ENCODE measurements at places on chromosomes 3 and 15.

GRCh38 chr3:160477750-160478149 lies 28.2 kb upstream of the TRIM59 start:
- no peaks in the 10 kb centered on the region for H3K36me3 ChIP-seq
- no peak overlapping the region for H3K4me3 ChIP-seq
- H3K4me1 ChIP-seq: no peaks in the 10 kb centered on the region
- H3K27me3 ChIP-seq: peaks cover 12% of the 10 kb centered on the region

GRCh38 chr3:131744765-131745164 lies 242.0 kb upstream of the MRPL3 start:
- no peaks in the 10 kb centered on the region for H3K27me3 ChIP-seq
- DNase-seq: no peak
- H3K36me3 ChIP-seq: no peaks in the 10 kb centered on the region

DNA sequence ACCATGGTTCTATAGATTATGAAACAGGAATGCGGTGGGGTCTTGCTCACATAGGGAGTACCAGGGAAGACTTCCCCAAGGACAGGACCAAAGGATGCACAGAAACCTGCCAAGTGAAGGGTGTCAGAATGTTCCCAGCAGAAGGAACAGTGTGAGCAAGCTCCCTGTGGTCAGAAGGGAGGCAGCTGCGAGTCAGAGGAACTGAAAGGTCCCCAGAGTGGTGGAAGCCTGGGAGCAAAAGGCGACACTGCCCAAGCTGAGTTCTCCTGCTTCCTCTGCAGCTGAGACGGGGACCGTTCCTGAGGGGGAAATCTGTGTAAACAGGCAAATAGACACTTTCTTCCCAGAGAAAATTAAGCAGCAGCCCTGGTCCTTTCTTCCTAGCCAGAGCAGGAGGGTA lies 14.2 kb upstream of the SLC6A6 start:
- peaks cover 66% of the 10 kb centered on the region for H3K27me3 ChIP-seq
- H3K4me3 ChIP-seq: no peak overlapping the region
- no peaks in the 10 kb centered on the region for H3K4me1 ChIP-seq
- no peaks in the 10 kb centered on the region for H3K36me3 ChIP-seq

DNA sequence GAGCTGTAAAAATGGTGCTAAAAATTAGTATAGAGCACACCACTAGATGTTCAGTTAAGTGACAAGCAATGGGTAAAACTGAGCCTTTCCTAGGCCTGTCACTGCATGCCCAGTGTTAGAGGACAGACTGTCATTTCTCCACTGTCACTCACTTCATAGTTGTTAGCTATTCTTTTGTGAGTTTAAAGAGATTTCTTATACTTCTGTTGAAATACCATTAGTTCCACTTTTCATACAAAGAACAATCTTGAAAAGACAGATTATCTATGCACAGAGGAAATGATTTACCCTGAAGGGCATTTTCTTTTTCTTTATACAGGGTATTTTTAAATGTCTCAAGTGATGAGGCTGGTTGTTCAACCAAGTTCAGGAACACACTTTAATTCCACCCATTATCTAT lies 28.3 kb upstream of the CHMP2B start:
- H3K4me1 ChIP-seq: no peaks in the 10 kb centered on the region
- no peak overlapping the region for H3K4me3 ChIP-seq
- H3K27me3 ChIP-seq: no peaks in the 10 kb centered on the region
- no peaks in the 10 kb centered on the region for H3K36me3 ChIP-seq
- DNase-seq: no peak

DNA sequence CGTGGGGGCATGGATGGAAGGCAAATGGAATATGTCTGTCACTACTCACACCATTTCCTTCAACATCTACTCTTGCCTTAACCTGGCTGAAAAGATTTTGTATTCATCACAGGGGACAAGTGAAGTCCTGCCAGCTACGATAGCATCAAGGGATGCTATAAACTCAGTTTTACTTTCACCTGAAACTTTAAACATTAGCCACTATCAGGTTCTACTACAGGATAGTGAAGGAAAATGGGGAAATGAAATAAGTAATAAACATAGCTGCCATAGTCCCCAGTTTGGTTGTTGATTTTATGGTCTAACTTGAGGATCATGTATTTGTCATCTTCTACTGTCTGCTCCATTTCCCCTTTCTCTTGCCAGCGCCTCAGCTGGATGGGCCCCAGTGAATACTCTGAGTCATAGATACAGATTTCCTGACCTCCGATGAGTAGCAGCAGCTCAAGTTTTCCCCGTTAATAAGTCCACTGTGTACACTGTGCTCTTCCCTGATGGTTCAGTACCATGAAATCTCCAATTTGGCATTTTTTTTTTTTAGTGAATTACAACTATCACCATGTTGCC lies 338.2 kb upstream of the SLCO3A1 start:
- no peak overlapping the region for H3K27ac ChIP-seq
- H3K27me3 ChIP-seq: no peaks in the 10 kb centered on the region
- H3K36me3 ChIP-seq: peaks cover 16% of the 10 kb centered on the region
- H3K4me3 ChIP-seq: no peak overlapping the region
- DNase-seq: no peak

GRCh38 chr3:8981296-8981695 lies 18.0 kb upstream of the RAD18 start:
- H3K4me3 ChIP-seq: no peak overlapping the region
- DNase-seq: no peak
- peaks cover 25% of the 10 kb centered on the region for H3K27me3 ChIP-seq
- H3K27ac ChIP-seq: no peak overlapping the region

- no peak for DNase-seq
- no peak overlapping the region for H3K27ac ChIP-seq
- H3K27me3 ChIP-seq: peaks cover 9% of the 10 kb centered on the region
- no peaks in the 10 kb centered on the region for H3K4me1 ChIP-seq
- no peak overlapping the region for H3K4me3 ChIP-seq
These were observed 370.6 kb upstream of the PROK2 start for GRCh38 chr3:72155391-72156064.

Data from activated naive CD4-positive, alpha-beta T cell treated with anti-CD3 and anti-CD28 coated beads, Interleukin-2, amount 10 ng/mL, durations not matched to agents 7 days and 5 days (primary cell).